DMS79 (cell line): ENCODE measurements at places on chromosomes 16 and 17.

DNA sequence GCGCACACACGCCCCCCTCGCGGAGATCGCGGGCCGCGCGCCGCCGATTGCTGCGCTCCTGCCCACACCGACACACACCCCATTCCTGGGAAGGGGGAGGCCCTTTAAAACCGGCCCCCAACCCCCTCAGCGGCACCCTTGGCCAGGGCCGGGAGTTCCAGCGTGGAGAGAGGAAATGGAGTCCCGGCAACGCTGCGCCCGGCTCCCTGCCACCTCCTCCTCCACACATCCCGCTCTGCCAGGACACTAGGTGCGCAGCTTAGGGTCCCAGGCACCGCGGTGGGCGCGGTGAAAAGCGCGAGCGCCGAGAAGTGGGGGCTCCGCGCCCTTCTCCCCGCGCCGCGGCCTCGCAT is 397 bp downstream of the CDC42EP4 start:
- DNase-seq, result no peak

- no peak for DNase-seq
Measured at GRCh38 chr17:21375757-21376080, 438 bp upstream of the KCNJ12 start.

DNA sequence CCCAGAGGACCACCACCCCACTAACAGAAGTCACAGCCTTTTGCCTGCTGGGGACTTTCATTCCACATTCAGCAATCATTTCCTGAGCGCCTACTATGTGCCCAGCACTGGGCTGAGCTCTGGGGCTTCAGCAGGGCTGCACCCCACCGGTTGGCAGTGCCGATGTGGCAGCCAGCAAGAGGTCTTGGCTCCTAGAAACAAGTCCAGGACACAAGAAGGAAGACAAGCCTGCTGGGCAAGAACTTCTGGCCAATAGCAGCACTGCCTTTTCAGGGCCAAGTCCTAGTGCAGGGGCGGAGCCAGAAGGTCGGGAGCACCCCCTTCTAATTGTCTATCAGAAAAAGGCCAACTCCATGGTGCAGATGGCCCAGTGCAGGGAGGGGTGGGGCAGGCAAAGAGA is 13.0 kb upstream of the HOXB9 start:
- no peak for DNase-seq

- DNase-seq, result no peak
Measured at GRCh38 chr17:43536236-43536992, 9.7 kb downstream of the ETV4 start.

DNA sequence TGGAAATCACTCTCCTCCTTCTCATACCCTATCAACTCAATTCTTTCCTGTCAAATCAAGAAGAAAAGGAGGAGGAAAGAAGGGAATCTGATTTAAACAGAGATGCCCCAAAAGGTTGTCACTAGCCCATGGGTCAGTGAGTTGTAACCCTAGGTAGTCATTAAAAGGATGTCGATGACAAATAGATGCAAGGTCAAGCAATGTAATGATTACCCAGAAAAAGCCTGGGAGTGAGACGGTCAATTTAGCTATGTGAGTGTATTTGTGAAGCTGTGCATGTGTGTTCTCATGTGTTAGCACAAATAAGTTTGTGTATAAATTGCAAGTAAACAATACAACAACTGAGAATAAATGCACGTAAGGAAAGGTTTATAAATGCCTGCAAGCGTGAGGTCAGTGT is 190.5 kb upstream of the PMFBP1 start:
- DNase-seq, result no peak

DNA sequence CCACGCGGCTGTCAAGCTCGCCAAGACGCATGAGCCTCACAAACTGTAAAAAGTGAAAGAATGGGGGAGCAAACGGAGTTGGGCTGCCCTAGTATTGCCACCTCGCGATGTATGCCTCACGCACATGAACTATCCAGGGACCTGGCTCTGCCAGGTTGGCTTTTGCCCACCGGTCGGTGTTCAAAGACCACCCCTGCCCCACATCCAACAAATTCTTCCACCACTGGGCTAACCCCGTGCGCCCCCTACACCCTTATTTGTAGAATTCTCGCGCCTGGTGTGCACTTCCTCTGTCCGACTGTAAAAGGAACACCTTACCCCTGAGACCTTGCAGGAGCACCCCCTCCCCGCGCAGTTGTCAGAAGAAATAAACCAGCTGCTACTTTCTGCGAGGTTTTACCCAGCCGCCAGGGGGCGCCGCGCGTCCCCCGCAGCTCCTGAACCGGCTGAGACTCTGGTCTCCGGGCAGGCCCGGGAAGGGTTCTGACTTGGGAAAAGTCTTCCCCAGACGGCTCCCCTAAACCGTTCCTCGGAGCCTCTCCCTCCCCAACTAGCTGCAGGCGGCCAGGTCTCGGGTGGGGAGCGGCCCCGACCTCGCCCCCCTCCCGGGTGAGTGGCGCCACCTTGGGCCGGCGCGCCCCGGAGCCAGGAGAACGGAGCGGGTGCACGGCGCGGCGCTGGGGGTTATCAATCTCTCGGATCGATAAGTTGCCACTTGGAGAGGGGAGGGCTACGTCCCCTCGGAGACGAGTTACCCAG is 1.7 kb upstream of the ZNF423 start:
- no peak for DNase-seq
